ENCODE measurements at places on chromosomes 2 and 18. TPM values are rescaled to one million over a fixed set of nuclear protein-coding genes. Genes with fewer than 3 reads are reported as not detected.

Gene LCT
- not detected for total RNA-seq

Gene ANO7
- 0.69 TPM for total RNA-seq

Gene CFC1B
- total RNA-seq = not detected

Gene ANKRD23
- 1.2 TPM for total RNA-seq

Gene ZFP36L2
- 6.4 TPM for total RNA-seq

Gene FBXO48
- 0.37 TPM for total RNA-seq
